ENCODE measurements at places on chromosomes 7 and 10.

DNA sequence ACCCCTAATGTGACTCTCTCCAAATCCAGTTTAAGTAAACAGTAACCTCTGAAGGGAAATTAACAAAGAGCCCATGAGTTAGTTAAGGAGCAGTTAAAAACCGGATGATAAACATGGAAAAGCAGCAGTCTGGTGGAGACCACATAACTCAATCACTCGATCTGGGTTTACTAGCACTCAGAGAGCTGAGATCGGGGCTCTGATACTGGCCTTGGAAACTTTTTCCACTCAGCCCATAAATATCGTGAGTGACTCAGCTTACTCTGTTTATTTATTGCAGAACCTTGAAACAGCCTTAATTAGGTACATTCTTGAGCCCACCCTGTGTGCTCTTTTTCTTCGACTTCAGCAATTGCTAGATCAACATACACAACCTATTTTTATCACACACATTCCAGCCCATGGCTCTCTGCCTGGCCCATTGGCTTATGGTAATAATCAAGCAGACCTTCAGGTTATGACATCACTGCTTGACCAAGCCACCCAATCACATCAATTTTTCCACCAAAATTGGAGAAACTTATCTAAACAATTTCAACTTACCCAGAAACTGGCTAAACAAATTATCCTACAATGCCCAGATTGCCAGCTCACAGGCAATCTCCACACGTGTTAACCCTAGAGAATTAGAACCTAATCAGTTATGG, 82.2 kb upstream of the GPR22 start:
- no peak for DNase-seq

GRCh38 chr7:158587162-158588084, at the start of gene PTPRN2:
TSS of gene PTPRN2 (minus strand) at chr7:158587823.
- DNase-seq, result peak; percentile 71

DNA sequence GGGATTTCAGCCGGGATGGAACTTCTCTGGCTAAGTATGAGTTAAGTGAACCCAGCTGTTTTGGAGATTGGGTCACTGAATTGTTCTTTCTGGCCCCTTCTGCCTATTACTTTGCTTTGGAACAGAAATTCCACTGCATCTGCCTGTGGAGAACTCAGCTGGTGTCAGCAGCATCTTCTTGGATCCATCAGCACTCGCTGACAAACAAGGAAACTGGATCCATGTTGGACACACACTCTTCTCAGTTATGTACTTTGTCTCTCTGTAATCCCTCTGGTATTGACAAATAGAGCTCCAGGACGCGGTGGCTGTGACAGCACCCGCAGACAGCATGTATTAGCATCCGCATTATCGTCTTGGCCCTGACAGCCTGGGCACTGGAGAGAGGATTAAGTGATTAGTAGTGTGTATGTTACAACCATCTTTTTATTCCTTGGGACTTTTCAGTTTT, 73.0 kb upstream of the BMPER start:
- no peak for DNase-seq

DNA sequence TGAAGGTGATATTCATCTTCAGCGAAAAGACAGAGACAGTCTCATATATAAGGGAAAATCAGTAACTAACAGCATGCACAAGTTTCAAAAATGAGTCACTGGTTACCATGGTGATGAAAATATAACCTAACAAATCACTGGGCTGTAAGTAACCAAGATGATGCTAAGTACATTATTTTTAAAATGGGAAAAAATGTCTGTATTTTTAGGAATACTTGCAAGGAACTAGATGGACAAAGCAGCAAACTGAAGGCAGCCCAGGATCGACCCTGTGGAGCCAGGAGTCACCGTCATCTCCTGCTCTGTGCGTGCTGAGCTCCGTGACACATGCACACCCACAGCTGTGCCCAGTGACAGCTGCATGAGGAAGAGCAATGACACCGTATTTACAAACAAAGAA, 137.3 kb downstream of the ELMO1 start:
- no peak for DNase-seq

GRCh38 chr10:17450024-17450423, 4.4 kb downstream of the ST8SIA6 start:
- DNase-seq, result no peak

DNA sequence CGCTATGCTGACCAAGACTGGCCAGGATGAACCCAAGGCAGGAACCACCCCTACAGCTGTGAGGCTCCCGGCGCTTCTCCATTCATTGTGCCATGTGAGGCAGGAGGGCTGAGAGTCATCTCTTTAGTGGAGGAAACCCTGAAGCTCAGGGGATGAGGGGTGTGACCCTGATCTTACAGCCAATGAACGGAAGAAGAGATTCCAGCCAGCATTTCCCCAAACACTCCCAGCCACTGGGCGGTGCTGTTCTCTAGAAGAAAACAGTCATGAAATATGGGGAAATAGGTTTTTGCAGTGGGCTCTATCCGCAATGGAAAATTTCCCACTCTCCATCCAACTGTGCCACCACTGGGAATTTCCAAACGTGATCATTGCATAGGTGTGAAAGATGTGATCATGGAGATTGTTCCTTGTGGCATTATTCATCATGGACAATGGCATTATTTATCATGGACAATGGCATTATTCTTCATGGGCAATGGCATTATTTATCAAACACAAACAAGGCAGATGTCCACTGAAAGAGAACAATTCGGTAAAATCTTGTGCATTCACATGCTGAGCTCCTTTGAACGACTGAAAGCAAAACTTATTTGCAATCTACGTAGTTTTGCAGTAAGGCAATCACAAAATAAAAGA, 14.0 kb upstream of the SLC18A2 start:
- DNase-seq, result no peak

DNA sequence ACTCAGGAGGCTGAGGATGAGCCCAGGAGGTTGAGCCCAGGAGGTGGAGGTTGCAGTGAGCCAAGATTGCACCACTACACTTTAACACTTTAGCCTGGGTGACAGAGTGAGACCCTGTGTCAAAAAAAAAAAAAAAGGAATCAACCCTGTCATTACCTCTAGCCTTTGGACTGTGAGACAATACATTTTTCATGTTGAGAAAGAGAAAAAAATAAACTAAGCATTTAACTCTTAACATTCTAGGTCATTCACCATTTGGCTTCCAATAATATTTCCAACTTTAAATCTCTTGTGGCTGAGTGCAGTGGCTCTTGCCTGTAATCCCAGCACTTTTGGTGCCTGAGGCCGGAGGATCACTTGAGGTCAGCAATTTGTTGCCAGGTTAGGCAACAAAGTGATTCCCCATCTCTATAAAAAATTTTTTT, 41.9 kb upstream of the TPST1 start:
- DNase-seq, result no peak

GRCh38 chr7:112880818-112881418, 90.7 kb upstream of the TMEM168 start:
- no peak for DNase-seq

DNA sequence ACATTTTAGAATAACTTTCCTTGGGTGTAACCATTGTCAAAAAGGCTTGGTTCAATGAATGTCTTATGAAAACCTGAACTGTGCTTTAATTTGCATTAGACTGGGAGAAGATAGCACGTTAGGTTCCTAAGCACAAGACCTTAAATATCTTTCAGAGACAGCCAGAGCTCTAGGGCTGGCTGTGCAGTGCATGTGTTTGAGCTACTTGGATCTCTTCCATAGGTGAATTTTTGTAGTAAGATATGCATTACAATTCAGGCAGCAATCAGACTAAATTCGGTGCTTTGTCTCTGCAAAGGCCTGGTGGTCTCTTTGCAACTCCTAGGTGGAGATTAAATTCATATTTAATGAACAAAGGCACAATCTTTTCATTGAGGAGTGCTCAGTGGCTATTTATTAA, 192.0 kb downstream of the ZNF438 start:
- DNase-seq, result no peak

DNA sequence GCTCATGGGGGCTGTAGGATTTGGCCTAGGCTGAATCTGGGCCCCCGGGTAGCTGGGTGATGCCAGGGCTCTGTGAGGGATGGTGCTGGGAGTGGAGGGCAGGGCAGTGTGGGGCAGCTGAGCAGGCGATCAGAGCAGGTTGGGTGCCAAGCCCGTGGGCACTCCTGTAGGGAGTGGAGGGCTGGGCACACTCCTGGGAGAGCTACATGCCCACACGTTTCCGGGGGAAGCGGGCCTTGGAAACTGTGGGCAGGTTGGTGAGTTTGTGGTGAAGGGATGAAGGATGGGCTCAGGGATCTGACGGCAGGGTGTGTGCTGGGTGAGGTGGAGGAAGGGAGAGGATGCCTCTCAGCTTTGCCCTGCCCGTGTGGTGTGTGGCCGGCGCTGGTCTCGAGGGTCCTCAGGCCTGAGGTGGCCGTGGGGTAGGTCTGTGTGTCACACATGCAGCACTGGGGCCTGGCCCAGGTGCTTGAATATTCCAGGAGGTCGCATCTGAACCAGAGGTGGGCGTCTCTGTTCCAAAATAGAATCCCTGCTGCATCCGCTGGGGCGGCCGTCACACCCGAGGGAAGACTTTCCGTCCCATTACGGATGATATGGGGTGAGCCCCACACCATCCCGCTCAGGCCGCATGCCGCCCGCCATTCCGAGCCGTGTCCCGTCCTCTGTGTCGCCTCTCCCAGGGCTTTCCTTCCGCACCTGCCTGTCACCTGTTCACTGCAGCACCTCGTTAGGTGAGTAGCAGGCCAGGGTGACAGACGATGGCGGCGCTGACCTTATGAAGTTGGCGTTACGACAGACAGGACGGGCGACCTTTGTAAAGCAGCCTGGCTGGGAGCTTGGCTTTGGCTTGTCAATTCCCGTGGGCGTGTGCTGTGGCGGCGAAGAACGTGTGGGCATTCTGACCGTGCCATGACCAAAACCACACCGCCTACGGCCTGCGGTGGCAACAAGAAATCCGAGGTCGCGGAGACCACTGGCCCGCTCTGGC, 143.6 kb downstream of the ACTR3B start:
- no peak for DNase-seq

DNA sequence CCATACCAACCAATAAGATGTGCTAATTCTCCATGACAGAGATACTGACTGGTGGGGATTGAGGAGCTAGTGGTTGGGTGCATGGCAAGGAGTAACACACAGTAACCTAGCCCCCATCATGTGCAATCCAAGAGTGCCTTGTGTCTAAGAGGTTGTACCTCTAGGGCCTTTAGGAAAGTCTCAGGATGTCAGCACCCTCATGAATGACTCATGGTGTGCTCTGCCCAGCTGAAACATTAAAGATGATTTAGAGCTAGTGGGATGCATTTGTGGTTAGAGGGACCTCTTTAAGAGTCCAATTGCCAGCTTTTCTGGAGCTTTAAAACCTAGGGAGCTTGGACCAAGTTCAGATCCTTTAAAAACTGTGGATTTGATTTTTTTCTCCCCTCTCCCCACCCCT, 181.1 kb downstream of the HERPUD2 start:
- no peak for DNase-seq

DNA sequence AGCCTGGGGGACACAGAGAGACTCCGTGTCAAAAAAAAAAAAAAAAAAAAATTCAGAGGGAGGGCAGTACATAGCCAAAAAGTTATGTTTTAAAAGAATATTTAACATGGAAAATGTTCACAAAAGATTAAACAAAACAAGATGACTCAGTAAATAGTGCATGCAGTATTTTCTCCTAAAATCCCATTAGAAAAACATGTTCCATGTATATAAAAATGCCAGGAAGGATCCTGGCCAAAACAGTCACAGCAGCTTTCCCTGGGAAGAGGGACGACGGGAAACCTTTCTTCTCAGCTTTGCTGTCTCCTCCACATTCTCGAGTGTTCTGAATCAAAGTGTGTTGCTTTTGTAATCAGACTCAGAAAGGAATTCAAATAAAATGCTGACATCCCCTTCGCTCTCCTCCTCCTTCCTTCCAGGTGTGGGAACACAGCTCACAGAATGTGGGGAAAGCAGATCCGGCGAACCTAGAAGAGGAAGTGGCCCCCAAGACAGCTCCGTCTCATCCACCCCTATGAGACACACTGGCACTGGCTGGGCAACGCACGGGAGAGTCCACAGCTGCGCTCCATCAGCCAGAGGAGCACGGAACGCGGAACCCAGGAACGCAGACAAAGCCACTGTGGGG, 139.4 kb downstream of the MAD1L1 start:
- no peak for DNase-seq

GRCh38 chr10:5514226-5514850, 10.4 kb upstream of the CALML3 start:
- DNase-seq, result no peak

GRCh38 chr10:12980102-12980661, 21.3 kb downstream of the CCDC3 start:
- no peak for DNase-seq

DNA sequence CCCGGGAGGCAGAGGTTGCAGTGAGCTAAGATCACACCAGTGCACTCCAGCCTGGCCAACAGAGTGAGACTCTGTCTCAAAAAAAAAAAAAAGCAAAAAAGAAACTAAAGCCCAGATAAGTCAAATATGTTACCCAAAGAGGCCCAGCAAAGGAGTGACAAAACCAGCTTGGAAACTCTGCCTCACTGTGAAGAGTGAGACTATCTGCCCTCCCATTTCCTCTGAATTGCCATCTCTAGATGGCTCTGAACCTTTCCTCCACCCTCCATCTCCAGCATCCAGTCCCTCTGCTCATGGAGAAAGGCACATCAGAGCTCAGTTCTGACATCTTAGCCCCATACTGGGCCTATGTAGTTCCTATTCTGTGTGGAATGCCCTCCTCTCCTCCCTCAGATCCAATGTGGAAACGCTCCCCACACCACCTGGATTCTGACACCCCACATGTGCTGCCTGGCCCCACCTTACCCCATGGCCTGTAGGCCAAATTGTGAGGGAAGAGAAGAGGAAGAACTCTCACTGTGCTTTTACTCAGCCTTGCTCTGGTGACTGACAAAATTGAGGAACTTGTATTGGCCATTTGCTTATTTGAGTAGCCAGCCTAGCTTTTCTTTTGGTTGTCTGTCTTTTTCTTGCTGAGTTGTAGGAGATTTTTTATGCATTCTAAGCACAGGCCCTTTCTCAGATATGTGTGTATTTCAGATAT, 18.0 kb upstream of the NUDCD3 start:
- no peak for DNase-seq

DNA sequence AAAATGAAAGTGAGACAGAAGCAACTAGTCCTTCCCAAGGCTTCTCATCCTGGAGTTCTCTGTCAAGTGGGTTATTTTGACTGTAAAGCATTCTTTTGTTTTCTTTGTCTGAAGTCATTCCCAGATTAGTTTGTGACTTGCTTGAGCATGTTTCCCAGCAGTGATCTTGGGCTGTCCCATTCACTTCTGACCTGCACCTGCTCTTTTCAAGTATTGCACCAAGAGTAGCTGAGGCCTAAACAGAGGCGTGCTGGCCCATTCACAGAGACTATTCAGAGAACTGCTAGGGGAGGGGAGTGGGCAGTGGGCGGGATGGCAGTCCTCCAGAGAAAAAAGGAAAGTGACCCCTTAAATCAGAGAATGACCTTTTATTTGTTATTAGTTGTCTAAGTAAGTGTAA, 61.3 kb downstream of the CACNA2D1 start:
- no peak for DNase-seq
